Adipocyte (in vitro differentiated cells): ENCODE measurements at places on chromosomes 7 and 10.

DNA sequence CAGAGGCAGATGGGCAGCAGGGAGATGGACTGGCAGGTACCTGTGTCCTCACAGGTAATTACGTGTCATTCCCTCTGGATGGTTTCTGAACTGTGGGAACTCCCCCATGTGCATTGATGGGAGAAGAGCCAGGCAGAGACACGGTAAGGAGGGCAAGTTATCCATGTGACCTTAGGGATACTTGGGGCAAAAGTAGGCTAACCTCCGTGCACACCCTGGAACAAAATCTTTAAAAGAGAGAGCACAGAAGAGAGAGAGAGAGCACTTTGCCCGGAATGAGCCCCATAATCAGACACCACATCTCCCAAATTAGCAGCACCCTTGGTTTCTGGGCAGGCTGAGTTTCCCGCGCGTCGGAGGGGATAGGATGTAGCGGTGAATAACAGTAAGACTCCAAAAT is 423.2 kb downstream of the PAXIP1 start:
- no peak for DNase-seq

DNA sequence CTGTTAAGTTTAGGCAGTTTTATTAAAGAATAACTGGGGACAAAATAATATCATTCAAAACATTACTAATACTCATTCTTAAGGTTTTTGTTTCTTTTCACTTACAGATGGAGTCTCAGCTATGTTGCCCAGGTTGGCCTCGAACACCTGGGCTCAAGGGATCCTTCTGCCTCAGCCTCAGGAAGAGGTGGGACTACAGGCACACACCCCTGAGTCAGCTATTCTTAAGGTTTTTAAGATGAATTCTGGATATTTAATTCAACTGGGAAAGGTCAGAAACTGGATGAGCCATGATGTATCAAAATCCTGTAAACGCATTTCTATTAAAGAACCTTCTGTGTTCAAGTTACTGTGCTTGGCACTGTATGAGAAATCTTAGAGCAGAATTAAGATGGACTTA is 3.5 kb downstream of the OAT start:
- DNase-seq: no peak

DNA sequence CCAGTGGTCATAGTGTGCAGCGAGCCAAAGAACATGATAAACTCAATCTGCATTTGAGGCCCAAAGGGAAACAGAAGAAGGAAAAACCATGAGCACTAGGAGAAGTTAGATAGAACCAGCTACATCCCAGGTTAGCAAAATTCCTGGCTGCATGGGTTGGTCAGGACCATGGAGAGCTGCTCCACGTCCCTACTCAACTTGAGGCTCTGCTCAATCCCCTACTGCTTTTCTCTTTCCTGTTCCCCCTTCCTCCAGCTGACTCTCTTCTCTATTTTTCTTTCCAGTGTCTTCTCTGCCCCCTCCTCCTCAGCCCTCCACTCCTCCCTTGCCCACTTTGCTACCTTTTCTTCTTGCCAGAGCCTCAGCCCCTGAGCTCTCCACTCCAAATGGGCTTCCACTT is 21.9 kb upstream of the VSIR start:
- DNase-seq: peak; percentile 55

GRCh38 chr7:55170335-55171069 is 151.7 kb downstream of the EGFR start:
- no peak for DNase-seq

- DNase-seq: no peak
Observed at GRCh38 chr10:29448125-29448524, 159.3 kb downstream of the LYZL1 start.

DNA sequence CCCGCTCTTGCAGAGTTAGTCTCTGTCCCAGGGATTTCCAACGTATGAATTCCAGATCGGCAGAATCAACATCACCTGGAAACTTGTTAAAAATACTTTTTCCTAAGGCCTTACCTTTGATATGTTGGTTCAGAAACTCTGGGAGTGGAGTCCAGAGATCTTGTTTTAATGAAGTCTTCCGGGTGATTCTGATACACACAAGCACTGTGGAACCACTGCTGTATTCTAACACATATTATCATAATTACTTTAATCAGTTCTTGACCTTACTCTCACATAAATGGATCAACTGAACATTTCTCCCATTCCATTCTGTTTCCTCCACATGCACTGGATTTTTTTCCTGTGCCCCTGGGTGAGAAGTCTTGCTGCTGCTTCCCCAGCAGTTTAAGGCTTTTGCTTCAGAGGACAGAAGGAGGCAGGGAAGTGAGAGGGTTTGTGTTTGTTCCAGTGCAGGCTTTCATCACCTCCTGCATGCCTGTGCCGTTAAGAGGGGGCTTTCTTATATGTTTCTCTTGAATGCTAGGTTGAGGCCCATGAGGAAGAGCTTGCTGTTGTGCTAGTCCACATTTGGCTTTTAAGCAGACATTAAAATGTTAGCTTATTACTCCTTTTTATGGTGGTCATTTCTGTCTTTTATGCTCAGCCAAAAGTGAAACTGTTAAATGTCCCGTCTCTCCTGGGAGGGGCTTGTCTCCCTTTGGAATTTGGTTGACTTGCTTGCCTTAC is 32.4 kb downstream of the CCSER2 start:
- peak; percentile 55 for DNase-seq

- DNase-seq: no peak
Observed at GRCh38 chr10:24756283-24756682, 32.6 kb upstream of the ARHGAP21 start.

GRCh38 chr10:129932751-129933433 is 31.2 kb downstream of the EBF3 start:
- no peak for DNase-seq

- no peak for DNase-seq
Observed at GRCh38 chr10:130481076-130481930, 345.1 kb downstream of the GLRX3 start.

- DNase-seq: no peak
Observed at GRCh38 chr7:134293002-134293740, 23.6 kb downstream of the SLC35B4 start.

- DNase-seq: no peak
Observed at GRCh38 chr10:469947-470338, 219.5 kb downstream of the DIP2C start.

DNA sequence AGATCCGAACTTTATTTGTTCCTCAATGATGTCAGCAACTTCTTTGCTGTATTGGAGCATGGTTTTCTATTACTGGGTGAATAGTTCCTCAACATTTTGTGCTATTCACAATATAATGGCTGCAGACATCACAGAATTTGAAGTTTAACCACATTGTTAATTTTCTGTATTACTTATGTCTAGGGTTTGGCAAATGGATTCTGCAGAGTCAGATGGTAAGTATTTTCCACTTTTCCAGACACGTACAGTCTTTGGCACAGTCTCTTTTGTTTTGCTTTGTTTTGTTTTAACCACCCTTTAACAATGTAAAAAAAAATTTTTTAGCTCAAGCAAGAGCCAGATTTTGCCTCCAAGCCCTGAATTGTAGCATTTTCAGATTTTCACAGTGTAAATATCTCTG is 36.8 kb upstream of the FOXK1 start:
- DNase-seq: no peak

DNA sequence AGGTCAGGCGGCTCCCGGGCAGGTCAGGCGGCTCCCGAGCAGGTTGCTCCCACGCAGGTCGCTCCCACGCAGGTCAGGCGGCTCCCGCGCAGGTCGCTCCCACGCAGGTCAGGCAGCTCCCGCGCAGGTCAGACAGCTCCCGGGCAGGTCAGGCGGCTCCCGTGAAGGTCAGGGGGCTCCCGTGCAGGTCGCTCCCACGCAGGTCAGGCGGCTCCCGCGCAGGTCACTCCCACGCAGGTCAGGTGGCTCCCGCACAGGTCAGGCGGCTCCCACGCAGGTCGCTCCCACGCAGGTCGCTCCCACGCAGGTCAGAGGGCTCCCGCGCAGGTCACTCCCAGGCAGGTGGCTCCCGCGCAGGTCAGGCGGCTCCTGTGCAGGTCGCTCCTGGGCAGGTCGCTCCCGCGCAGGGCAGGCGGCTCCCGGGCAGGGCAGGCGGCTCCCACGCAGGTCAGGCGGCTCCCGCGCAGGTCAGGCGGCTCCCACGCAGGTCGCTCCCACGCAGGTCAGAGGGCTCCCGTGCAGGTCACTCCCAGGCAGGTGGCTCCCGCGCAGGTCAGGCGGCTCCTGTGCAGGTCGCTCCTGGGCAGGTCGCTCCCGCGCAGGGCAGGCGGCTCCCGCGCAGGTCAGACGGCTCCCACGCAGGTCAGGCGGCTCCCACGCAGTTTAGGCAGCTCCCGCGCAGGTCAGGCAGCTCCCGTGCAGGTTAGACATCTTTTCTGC is 30.7 kb downstream of the PTPRN2 start:
- no peak for DNase-seq

DNA sequence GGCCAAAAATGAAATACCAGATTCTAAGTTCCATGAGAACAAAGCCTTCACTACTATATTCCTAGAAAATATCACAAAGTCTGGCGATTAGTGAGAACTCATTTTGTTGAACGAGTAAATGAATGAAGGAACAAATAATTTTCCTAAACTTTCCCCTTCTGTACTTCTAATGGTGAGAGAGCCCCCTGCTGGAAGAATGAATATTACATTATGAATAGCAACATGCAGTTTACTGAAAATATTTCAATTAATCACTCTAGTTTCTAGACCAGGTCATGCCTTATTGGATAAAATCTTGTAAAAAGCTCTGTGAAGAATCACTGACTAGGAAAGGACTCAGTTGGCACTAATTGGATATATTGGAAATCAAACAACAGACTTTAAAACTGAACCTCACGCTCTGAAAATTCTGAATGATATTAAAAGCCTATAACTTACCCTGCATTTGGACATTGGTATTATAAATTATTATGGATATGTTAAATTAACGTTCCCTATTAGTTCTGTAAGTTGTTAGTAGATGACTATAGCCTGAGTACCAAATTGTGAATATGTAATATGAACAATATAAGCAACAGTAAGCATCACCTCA is 32.4 kb upstream of the MTPN start:
- peak; percentile 92 for DNase-seq

- peak; percentile 65 for DNase-seq
Observed at GRCh38 chr7:70598976-70599375, 533.0 kb upstream of the GALNT17 start.

GRCh38 chr10:4755286-4755989 is 70.6 kb upstream of the AKR1E2 start:
- DNase-seq: no peak

DNA sequence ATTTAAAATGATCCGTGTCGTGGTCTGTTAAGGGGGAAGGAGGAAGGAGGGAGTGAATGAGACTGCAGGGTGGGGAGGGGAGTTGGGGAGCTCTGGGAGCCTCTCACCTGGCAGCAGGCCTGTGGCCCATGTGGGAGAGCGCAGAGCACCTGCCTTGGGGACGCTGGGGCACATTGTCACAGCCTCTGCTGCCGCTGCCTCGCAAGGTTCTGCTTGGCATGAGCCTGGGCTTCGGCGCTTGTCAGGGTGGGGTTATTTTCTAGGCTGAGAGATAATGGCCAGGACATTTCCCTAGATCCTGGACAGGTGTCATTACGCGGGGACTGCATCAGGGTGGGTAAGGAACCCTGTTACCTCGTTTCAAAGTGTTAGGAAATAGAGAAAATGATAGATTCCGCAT is 2.2 kb upstream of the SUN1 start:
- DNase-seq: no peak

GRCh38 chr7:30390736-30391636 is 87.6 kb downstream of the NOD1 start:
- no peak for DNase-seq

GRCh38 chr7:135620980-135621850 is 41.1 kb upstream of the STMP1 start:
- DNase-seq: peak; percentile 95

DNA sequence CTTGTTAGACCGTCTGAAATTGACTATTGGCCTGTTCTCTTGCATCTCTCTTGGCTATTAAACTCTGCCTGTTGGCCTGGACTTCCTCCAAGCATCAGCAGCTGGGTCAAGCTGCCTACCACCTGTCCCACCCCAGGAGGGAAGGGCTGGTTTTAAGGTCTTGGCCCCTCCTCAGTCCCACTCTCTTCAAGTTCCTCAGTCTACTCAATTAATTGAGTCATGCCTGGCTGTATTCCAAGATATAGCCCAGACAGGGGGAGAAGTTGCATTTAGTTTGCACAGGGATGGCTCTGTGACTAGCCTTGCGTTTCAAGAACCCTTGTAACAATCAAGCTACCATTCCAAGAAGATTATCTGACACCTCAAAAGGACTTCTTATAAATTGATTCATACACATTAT is 113.8 kb upstream of the GLI3 start:
- DNase-seq: peak; percentile 13

DNA sequence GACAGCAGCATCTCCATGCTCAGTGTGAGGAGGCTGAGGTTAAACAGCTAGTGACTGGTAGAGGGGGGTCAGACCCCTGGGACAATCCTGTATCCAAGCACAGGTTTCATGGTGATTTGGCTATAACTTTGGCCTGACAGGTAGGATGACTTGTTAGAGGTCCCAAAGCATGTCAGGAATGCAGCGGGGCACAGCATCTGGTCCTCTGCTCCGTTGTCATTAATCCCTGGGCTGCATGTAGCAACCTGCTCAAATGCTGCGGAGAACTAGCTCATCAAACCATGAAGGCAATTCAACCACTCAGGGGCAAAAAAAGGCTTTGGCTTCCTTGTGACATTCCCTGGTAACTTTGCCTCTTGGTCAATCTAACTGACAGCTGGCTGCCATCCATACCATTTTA is 26.8 kb downstream of the WNT2 start:
- no peak for DNase-seq

DNA sequence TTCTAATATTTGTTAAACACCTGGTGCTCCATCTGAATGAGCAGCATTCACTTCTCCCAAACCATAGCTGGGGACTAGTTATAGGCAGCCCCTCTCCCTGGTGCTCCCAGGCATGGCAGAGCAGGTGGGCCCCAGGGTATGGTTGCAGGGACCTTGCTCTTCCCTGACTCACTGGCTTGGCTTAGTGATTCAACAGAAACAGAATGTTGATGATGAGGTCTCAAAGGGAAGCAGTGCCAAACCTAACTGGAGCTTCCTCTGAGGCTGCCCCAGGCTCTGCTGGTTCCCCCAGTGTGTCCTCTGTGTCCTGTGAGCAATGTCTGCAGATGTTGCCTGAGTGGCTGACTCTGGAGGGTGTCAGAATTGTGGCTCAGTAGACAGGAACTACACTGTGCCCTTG is 3.7 kb downstream of the GPR26 start:
- DNase-seq: peak; percentile 37

DNA sequence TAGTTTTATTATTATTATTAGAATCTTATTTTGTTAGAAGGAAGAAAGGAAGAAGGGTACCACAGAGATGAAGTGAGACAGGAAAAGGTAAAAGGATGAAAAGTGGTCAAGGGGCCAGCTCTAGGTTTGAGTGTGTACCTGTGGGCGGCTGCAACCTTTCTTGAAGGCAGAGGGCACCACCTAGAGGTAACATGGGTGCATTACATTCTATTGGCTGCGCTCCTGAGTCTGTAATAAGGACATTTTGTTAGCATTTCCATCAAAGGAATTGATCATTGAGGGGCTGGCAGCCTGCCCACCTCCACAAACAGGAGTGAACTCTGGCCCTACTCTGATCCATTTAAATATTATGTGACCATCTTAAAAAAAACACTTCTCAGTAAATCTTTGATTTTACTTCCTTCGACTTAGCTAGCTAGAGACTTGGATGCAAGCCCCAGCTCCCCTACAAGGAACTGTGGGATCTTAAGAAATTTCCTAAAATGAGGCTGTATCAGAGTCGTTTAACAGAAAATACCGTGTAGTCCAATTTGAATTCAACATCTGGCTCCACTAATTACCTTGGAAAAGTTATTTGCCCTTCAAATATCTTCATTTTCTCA is 610.4 kb downstream of the IPMK start:
- DNase-seq: peak; percentile 77

GRCh38 chr10:49666685-49667084 is 12.8 kb upstream of the C10orf53 start:
- DNase-seq: no peak

- DNase-seq: no peak
Observed at GRCh38 chr7:40782836-40783235, 648.0 kb downstream of the SUGCT start.
